ENCODE measurements at places on chromosomes 1 and 21.

GRCh38 chr1:204977318-204977717 lies 65.7 kb upstream of the CNTN2 start:
- DNase-seq, result peak; percentile 18

GRCh38 chr1:83994111-83994510 lies 4.8 kb downstream of the TTLL7 start:
- no peak for DNase-seq

GRCh38 chr1:81412954-81413353 lies 387.8 kb upstream of the ADGRL2 start:
- DNase-seq, result no peak

GRCh38 chr1:213245260-213245910 lies 194.3 kb downstream of the RPS6KC1 start:
- no peak for DNase-seq

- DNase-seq, result no peak
These were observed 852.9 kb upstream of the ADGRL4 start for GRCh38 chr1:79859212-79859948.

Data from activated naive CD8-positive, alpha-beta T cell treated with anti-CD3 and anti-CD28 coated beads, Interleukin-2, amount 50 U/mL, for 24 hours (primary cell).